ENCODE measurements at places on chromosomes 11 and 22. TPM values are rescaled to one million over a fixed set of nuclear protein-coding genes. Genes with fewer than 3 reads are reported as not detected.
A peak's percentile ranks its signal among the peaks of the same experiment; 100 is the strongest.

Gene SNX15
- 19.1 TPM for total RNA-seq

Gene B4GAT1
- 41.1 TPM for total RNA-seq

Gene MOGAT2
- not detected for total RNA-seq

Gene DGCR6
- 9.0 TPM for total RNA-seq

DNA sequence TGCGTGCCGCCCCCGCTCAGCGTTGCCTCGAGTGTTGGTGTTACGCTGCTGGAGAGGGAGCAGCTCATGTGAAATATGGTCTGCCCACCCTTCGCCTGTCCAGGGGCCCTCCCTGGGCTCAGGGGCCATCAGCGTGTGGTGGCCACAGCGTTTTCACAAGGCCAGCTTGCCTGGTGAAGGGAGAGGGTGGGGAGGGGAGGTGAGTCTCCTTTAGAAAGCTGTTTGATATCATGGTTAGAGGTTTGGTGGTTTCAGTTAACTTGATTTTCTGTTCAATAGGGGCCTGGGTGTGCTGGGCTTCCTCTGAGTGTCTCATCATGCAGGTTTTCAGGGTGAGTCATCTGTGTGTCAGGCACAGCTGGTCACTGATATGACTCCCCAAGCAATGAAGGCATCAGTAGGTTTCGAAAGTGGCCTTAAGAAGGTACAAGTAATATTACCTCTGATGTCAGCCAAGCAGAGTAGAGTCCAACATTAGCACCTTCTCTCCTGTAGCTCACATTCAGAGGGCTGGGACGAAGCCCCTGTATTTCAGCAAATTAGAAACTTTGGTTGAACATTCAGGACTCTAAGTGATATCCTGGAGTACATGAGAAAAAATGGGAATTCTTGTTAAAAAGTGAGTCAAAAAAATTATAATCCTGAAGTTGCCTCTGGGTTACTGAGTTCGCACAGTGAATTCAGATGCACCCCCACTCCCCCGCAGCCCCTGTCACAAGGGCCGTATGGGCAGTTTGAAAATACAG lies 172.5 kb downstream of the TBC1D22A start:
- DNase-seq = peak; percentile 27

DNA sequence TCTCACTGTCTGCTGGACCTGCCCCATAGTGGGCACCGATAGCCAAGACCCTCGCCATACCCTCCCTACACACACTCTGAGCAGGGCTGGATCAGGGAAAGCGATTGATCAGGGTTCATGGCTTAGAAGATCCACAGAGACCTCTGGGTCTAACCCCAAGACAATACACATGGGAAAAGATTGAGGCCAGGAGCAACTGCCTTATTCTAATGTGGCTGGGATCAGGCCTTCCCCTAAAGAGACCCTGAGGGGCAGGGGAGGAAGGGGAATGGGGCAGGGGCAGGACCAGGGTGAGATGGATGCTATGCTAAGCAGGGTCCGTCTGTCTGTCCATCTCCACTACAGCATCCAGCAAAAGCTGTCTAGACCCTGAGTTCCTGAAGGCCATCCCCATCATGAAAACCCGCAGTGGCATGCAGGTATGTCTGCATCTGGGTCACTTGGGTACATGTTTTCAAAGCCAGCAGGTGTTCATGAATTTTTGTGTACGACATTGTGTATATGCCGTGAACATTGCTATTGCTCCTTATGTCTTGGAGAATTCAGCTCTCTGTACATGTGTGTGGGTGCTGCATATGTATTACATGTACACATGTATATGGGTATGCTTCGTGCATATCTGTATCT lies 15.3 kb upstream of the RELT start:
- no peak for DNase-seq

- peak; percentile 5 for DNase-seq
Measured at GRCh38 chr11:119832202-119832935, 103.4 kb upstream of the NECTIN1 start.

DNA sequence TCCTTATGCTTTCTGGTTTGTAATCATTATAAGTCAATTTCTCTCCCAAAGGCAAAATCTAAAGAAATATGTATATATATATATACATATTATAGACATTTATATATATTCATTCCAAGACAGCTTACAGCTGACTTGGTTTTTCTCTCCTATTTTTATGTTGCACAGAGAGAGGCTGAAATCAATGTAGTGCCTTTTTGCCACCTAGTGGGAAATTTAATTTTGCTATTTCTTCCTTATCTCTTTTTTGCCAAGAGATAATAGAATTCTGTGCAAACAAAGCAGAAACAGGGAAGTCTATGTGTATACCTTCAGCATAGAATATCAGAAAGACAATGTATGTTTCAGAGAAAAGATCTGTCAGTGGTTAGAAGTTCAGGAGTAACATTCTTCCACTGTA lies 186.0 kb upstream of the ANO5 start:
- DNase-seq = no peak

DNA sequence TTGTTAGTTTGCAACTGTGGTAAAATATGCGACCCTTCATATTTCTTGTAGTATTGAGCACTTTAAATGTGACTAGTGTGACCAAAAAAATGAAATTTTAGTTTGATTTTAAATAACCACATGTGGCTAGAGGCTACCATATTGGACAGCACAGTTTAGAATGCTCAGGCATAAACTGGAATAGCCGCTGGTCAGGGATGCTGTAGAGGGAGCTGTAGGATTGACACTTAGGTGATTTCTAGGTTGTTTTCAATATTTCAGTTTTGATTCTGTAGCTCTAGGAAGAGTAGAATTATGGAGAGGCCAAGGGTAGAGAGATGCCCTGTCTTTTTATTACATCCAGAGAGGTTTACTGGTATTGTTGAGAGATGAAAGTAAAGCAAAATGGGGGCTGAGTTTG lies 10.8 kb upstream of the VSIG10L2 start:
- DNase-seq = no peak

- no peak for DNase-seq
Measured at GRCh38 chr11:46876471-46876870, 30.4 kb upstream of the CKAP5 start.
